ENCODE measurements at places on chromosomes 13 and 19.

GRCh38 chr13:34416971-34417380 is 525.1 kb upstream of the NBEA start:
- DNase-seq: no peak

DNA sequence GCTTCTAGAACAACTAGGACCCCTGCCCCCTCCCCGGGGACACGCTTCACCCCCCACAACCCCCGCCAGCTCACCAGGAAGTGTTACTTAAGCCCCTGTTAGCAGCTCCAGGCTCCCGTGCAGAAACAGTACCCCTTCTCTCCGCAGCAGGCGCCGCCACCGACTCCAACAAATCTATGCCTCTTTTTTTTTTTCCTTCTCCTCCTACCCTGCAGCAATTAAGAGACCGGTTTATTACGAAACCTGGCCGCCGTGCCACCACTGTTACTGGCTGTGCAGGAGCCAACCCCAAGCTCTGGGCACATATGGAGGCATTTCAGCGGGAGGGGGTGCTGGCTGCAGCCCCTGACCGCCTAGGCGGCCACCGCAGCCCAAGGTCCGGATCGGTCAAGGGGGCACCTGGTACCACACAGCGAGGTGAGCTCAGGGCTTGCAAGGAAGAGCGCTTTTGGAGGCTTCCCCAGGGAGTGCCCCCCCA is 2.4 kb downstream of the GADD45B start:
- DNase-seq: no peak

DNA sequence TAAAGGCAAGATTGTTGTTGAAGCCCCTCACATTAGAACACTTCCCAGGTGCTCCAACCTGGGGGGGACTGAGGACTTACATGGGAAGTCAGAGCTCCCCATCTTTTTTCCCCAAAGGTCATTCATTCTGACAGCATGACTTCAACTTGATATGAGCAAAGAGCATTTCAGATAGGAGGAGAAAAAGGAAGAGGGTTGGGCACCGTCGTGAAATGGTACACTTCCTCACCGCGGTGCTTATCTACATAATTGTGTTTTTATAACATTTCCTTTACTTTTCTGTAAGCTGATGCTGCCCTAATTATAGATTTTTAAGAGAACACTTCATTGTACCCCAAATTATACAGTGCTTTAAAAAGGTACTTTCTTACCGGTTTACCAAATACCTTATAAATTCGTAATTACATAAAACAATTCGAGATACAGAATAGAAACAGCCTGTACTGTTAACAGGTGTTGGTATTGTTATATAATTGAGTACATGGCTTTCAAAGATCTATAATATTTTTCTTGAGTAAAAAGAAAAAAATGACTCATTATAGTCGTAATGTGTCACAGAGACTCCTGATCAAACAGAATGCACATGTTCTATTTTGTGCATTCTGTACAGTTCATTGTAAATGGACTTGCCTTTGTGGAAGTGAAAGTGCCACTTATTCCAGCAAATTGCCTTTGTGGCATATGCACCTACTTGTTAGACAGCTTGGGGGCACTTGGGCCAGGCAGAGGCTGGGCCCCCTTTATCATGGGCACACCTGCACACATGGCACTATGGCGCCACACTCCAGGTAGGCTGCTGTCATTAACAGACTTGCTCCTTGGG is 81.8 kb downstream of the GGACT start:
- DNase-seq: no peak

DNA sequence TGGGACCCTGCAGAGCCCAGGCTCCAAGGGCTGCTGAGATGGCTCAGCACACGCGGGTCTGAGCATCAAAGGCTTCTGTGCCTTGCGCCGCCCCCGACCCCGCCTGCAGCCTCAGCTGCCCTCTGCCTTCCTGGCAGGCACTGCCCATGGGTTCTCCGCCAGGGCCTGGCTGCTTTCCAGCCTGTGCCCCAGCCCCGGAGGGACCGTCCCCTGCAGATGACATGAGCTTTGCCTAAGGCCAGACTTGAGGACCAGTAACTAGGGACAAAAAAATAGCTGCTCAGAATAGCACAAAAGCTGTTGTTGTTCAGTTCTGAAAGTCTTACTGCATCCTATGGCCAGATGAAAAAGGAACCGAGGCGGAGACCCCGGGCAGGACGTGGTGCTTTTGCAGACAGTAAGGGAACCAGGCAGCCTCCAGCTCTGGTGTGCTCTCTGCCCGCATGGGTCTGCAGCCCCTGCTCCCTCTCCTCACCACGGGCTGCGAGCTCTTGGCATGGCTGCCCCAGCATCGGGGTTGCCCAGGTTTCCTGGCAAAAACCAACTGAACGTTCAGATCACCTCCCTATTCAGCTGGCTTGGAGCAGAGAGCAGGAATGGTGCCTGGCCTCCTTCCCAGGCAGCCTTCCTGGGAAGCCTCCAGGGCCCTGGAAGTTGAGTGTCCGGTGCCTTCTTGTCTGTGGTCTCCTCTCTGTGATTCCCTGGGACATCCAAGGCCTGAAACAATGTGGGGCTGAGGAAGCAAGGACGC is 12.5 kb upstream of the CFAP97D2 start:
- no peak for DNase-seq

GRCh38 chr19:17835182-17836006 is 12.4 kb downstream of the JAK3 start:
- DNase-seq: no peak
